Colonic mucosa (tissue), 4 donors: ENCODE measurements at places on chromosomes 7 and 10. TPM values are rescaled to one million over a fixed set of nuclear protein-coding genes. Genes with fewer than 3 reads are reported as not detected.
A peak's percentile ranks its signal among the peaks of the same experiment; 100 is the strongest.

Gene CAV1
- total RNA-seq, result 87.0 TPM

Gene PIK3AP1
- 10.9 TPM for total RNA-seq

DNA sequence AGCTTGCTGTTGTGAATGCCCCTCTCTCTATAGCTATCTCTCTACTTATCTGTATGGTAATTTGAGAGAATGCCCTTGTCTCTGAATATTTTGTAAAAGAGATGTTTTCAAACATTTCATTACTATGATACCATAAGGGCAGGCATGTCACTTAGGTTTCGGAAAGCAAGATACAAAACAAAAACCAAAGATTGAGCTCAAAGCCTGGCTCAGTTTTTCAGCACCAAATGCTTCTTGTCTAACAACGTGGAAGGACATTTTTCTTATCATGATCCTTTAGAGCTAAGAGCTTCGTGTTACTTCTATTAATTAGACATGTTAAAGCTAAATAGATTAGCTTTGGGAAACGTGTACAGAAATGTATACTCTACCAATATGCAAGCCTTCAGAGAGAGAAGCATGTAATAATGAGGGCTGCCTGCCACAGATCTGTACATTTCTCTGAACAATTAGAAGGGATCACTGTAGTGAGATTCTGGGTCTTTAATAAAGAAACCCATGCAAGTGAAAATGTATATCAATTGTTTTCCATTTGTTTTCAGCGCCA is 148.9 kb downstream of the ARID5B start:
- DNase-seq, result no peak

Gene R3HCC1L
- 16.8 TPM for total RNA-seq

Gene PGAM2
- 0.29 TPM for total RNA-seq

DNA sequence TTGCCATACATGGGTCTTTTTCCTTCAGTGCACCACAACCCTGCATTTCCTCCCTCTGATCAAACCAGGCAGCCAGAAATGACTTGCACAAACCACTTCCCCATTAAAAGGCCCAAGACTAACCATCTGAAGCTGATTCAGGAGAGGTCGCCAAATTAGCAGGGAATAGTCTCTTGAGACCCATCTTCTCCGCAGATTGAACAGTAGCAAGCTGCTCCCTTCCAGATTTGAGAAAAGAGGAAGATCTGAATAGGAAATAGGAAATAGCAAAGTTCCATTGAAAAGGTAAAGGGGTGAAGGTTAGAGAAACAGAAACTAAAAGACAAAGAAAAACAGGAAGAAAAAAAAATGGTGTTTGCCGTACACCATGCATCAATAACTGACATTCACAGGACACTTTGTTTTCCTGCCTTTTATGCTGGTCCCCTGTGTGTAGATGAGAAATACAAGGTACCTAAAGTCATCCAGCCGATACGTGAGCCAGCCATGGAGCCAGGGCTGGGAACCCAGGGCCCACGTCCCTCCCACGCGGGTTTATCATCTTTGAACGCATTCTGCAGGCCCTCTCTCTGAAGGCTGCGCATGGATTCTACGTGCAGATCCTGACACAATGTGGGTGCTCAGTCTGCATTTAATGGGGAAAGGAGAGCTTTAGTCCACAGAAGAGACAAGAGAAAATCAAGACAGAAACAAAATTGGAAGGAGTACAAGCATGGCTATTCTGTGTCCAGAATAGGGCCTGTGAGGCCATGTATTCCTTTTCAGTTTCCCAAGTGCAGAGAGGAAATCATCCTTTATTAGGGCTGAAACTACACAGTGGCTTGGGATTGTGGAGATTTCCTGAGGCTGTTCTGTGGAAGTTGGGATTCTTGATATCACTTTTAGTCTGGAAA is 268.4 kb upstream of the NPVF start:
- no peak for DNase-seq

Gene ZNF365
- total RNA-seq, result 0.25 TPM

- no peak for DNase-seq
These were observed 177.5 kb downstream of the HPSE2 start for GRCh38 chr10:99057936-99058690.

DNA sequence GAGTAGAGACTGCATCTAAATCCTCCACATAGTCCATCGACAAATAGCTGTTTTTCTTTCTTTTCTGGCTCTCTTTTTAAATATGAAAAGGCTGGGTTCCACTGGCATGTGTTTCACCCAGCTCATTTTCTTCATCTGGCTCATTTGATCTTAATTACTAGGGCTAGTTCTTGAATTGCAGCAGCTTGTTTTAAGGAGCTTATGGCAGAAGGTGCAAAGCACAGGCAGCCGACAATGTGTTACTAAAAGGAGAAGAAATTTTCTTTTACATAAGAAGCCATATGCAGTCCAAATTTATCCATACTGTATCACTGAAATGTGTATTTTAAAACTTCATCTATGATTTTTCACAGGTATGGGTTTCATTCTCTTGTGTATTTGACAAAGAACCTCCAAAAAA is 205.6 kb upstream of the PTER start:
- DNase-seq, result no peak

GRCh38 chr10:52879091-52879807 is 106.7 kb upstream of the MBL2 start:
- no peak for DNase-seq

DNA sequence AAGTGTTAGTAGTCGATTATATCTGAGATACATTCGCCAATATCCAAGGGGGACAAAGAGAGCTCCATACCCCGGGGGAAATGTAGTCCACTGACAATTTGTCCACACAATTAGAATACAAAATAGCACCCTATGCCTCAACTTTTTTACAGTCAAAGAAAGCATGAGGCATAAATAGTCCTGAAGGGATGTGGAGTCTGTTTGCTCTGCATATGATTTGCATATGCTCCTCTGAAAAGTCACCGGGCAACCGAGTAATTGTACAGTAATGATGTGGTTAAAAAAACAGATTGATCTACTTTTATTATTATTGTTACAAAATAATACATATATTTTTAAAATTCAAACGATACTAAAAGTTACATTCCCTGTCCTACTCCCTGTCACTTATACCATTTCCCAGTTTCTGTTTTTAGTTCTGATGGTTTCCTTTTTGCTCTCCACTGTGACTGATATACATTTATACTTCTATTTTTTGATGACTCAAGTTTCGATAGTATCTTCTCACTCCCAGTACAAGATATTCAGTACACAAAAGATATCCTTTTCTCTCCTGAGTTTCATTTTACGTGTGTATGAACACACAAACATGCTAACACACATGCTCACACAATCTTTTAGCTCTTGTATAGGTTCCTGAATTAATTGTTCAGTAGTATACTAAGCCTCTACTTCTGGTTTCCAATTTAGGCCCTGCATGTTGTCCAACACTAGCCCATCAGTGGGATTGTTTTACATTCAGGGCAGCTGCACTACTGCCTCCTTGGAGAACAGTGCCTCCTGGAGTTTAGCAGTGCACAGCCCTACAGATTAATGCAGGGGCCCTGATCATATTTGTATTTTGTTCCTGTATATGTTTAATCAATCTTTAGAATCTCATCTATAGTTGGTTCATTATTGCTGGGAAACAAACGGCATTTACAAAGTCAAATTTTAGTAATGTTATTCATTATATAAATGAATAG is 130.9 kb downstream of the TES start:
- no peak for DNase-seq

Gene HECW1
- total RNA-seq, result 0.35 TPM

- no peak for DNase-seq
These were observed 357.6 kb downstream of the DPP6 start for GRCh38 chr7:154409703-154410311.

Gene GIMAP4
- 6.6 TPM for total RNA-seq

- no peak for DNase-seq
These were observed 29.7 kb upstream of the SCIN start for GRCh38 chr7:12540850-12541249.

GRCh38 chr7:98681951-98682350 is 64.9 kb downstream of the NPTX2 start:
- DNase-seq, result no peak

Gene IRF5
- total RNA-seq, result 9.7 TPM

Gene CYP3A5
- 52.6 TPM for total RNA-seq

Gene CRYGN
- not detected for total RNA-seq

- no peak for DNase-seq
These were observed 132.9 kb downstream of the ATXN7L1 start for GRCh38 chr7:105743351-105744090.

Gene BMI1
- 23.5 TPM for total RNA-seq

- DNase-seq, result no peak
These were observed 31.6 kb downstream of the MKLN1 start for GRCh38 chr7:131359136-131359776.

Gene PLCE1
- total RNA-seq, result 42.4 TPM

GRCh38 chr10:21100871-21101514 is 203.9 kb upstream of the NEBL start:
- DNase-seq, result no peak

Gene ELN
- total RNA-seq, result 6.9 TPM

DNA sequence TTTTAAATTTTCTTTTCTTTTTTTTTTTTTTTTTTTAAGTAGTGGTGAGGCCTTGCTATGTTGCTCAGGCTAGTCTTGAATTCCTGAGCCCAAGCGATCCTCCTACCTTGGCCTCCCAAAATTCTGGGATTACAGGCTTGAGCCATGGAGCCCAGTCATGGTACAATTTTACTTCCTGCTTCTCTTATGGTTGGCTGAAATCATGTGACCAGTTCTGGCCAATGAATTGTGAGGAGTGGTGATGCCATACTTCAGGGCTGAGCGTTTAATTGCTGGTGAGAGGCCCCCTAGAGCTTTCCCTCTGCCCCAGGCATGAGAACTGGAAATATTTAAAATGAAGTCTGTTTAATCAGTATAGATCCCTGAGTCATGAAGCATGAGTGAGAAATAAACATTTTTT is 22.2 kb upstream of the BAIAP2L1 start:
- DNase-seq, result no peak

GRCh38 chr7:71615017-71615416 is 483.1 kb downstream of the GALNT17 start:
- no peak for DNase-seq

GRCh38 chr7:16889305-16889704 is 7.5 kb upstream of the AGR3 start:
- DNase-seq, result no peak

- DNase-seq, result no peak
These were observed 719.2 kb upstream of the LRRN3 start for GRCh38 chr7:110371709-110372108.

Gene MMRN2
- 3.4 TPM for total RNA-seq

DNA sequence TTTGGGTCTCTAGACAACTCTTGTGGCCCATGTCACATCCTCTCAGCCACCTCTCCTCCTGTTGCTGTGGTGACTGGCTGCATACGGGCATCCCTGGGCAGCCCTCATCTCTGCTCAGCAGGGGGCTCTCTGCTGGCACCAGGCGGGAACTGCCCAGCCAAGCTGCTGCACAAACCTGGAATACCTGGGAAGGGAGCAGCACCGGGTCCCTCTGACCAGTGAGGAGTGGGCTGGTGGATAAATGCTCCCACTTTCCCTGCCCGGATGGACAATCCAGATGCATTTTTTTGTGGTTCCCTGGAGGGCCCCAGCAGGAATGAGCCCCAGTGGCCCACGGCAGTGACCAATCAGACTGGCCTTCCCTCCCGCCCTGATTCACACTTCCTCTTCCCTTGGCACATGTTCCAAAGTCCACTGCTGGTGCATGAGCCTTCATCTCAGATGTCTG is 21.9 kb downstream of the GRID1 start:
- DNase-seq, result no peak

Gene STK31
- 0.77 TPM for total RNA-seq

DNA sequence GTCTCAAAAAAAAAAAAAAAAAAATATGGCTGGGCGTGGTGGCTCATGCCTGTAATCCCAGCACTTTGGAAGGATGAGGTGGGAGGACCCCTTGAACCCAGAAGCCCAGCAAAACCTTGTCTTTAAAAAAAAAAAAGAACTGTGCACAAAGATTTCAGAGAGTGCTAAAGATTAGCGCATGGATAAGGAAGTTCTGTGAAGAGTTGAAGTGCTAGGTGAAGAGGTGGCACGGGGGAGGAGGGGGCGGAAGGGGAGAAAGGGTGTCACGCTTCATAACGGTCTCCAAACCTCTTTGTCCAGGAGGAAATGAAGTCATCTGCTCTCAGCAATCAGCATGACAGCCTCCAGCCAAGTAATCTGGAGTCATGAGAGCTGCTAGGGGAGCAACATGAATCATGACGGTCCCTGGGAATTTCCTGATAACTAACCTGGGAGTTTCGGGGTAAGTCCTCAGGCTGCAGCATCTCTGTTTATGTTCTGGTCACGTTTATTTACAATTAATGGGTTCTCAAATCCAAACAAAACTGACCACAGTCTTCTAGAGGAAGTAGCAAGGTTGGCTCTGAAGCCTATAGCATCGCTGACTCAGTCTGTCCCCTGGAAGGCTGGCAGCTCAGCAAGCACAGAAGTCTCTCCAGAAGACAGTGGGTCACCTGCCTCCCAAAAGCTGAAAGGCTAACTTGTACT is 1.9 kb upstream of the PLAU start:
- DNase-seq, result peak; percentile 40

- no peak for DNase-seq
These were observed 411.8 kb downstream of the ARL4A start for GRCh38 chr7:13099154-13099795.

Gene HMX2
- total RNA-seq, result 0.15 TPM

DNA sequence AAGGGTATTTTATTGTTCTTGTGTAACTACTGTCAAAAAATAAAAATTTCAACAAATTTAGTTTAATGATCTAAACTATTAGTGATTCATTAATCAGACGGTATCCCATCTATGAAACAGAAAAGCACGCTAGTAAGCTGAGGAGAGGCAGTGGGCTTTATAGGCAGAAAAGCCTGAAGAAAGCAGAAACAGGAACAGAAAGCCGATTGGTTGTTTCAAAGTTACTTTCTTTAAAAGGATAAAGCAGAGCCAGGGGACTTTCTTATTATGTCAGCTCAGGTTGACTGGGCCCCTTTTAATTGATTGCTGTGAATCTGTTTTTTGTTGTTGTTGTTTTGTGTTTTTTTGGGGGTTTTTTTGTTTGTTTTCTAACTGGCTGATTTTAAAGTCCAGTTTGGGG is 105.5 kb downstream of the TES start:
- no peak for DNase-seq

- no peak for DNase-seq
These were observed 1193.0 kb upstream of the CELF2 start for GRCh38 chr10:9824631-9825071.

DNA sequence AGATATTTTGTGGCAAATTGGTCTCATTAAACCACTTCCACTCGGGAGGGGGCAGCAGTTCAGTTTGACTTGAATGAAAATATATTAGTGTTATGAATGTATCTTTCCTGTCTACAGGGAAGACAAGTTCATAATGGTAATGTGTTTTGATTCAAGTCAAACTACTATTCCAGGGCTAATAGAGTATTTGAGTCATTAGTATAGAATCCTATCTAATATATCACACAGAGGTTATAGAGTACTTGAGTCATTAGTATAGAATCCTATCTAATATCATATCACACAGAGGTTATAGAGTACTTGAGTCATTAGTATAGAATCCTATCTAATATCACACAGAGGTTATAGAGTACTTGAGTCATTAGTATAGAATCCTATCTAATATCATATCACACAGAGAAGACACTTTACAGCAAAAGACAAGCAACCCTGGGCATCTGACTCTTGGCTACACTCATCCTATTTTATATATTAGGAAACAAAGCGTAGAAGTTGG is 199.7 kb upstream of the MAGI2 start:
- no peak for DNase-seq
